Hepatocyte (in vitro differentiated cells): ENCODE measurements at places on chromosomes 1 and 21.

GRCh38 chr1:245067257-245067656, 87.5 kb upstream of the KIF26B start:
- no peak for DNase-seq

DNA sequence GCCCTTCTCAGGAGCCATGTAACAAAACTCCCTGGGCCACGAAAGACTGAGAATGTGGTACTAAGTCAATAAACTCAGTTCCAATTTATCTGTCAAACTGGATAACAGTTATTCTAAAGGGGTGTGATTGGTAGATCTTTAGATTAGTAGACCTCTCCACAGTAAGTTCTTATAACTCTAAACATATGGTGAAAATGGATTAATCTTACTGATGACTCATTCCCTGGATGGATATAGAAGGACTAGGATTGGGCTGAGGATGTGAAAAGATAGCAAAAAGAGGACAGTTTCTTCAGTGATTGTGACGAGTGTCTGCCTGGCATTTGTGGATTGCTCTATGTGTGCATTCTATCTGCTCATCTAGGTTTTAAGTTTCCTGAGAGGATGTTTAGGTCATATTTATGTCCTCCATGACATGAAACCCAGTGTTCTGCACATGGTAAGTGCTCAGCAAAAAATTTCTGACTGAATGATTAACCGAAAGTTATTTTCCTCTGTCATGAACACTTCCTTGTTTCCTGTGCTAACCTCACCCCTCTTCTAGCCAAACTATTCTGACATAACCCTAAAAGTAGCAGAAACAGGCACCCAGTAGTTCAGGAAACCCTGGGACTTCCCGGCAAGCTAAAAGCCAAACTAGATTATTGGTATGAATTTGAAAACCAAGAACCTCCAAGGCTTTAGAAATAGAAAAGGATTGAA, 397.5 kb upstream of the PLXNA2 start:
- DNase-seq: no peak

- DNase-seq: no peak
These were observed 79.7 kb upstream of the BCL10 start for GRCh38 chr1:85356130-85356529.

- DNase-seq: no peak
These were observed 53.4 kb upstream of the CITED4 start for GRCh38 chr1:40915581-40915980.

DNA sequence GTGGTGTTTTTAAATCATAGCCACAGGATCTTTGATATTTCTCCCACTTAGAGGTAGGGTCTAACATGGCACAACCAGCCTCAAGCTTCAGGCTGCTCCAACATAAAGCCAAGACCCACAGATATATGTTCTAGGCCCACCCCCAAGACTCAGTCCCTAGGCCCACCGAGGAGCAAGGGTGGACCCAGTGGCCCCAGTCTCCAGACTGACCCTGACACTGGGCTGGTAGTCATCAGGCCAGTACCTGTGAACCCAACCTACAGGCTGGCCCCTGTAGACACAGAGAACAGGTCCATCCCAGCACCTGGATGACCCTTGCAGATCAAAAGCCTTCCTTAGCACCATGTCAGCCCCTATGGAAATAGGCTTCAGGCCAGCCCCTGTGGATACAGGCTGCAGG, 60.5 kb downstream of the NEGR1 start:
- DNase-seq: no peak

DNA sequence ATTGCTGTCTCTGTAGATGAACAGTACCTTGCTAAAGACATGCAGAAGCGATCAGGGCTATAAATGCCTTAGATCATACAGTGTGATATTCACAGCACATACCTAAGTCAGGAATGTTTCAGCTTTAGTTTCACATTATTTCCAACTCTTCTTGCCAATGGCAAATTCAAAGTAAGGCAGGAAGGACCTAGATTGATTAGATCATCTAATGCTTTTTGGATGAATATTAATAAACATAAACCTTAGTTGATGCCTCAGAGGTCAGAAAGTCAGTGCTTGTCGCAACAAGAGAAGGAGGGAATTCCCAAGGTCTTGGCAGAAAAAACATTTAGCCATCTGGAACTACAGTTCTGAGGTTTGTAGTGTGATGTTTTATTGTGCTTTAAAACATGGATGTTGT, 122.3 kb downstream of the TNFSF18 start:
- DNase-seq: no peak

GRCh38 chr1:203050826-203051225, 24.5 kb downstream of the PPFIA4 start:
- DNase-seq: no peak

GRCh38 chr1:24770881-24771280, 25.6 kb downstream of the CLIC4 start:
- DNase-seq: no peak

- no peak for DNase-seq
These were observed 76.2 kb downstream of the PBX1 start for GRCh38 chr1:164635059-164635802.

- DNase-seq: no peak
These were observed 108.0 kb upstream of the KIF26B start for GRCh38 chr1:245046769-245047168.

DNA sequence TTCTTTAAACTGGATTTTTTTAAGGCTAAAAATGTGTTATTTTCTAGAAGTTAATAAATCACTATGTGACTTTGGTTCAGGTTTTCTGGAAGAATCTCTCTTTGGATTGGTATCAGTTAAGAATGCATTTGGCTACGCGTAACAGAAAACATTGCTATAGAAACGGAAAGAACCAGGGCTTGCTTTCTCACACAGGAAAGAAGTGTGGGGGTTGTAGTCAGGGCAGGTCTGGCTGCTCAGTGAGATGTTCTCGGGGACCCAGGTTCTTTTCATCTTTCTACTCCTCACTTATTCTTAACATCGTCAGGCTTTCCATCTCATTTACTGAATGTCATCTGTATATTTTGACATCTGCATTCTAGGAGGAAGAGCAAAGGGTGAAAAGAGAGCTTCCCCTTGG, 191.4 kb downstream of the ZBTB18 start:
- DNase-seq: no peak

- peak; percentile 49 for DNase-seq
These were observed 61.1 kb downstream of the XCL1 start for GRCh38 chr1:168637350-168637991.

GRCh38 chr1:17890815-17891191, 135.7 kb downstream of the ACTL8 start:
- no peak for DNase-seq

GRCh38 chr1:22712502-22713271, 2.0 kb downstream of the EPHB2 start:
- peak; percentile 23 for DNase-seq

DNA sequence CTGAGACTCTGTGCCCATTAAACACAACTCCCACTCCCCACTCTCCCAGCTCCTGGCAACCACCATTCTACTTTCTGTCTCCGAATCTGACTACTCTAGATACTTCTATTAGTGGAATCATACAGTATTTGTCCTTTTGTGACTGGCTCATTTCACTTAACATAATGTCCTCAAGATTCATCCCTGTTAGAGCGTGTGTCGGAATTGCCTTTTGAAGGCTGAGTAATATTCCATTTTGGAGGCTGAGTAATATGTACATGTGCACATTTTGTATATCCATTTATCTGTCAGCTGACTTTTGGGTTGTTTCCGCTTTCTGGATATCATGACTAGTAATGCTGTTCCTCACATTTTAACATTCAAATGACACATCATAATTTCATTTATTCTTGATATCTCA, 30.3 kb downstream of the GALNT2 start:
- no peak for DNase-seq

- no peak for DNase-seq
These were observed 153.5 kb upstream of the CSF3R start for GRCh38 chr1:36636206-36636605.

DNA sequence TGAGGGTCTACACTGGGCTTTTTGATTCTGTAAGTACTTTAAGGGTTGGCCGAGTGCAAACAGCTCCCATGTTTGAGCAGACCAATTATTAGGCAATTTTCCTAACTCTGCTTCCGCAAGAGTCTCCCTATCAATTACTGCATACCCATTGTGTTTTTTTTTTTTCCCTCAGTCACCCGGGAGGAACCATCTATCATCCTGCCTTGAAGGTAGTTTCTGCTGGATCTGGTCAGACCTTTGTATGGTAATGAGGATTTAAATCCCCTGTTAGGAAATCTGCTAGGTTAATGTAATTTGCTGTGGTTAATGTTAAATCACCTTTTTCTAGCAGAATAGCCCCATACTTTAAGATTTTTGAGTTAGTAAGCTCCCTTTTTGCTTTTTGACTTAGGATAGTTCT, 40.8 kb upstream of the WARS2 start:
- DNase-seq: no peak

GRCh38 chr1:175757381-175758015, 14.1 kb upstream of the TNR start:
- peak; percentile 62 for DNase-seq

GRCh38 chr21:17492415-17493168, 20.3 kb upstream of the CXADR start:
- peak; percentile 19 for DNase-seq

DNA sequence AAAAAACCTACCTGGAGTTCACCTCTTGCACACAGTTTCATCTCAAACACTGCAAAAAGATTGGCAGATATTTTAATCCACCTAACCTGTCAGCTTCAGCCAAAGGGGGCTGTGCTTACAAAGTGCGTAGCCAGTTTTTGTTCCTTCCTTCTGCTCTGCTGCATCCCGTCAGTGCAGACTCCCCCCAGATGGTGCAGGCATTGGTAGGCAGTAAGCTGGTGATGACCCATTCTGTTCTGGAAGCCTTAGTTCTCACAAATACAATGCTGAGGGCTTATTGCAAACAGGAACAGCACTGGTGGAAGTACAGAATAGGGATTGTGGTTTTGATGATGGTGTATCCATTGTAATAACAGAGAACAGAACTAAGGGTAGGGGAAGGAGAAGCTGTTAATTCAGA, 239.5 kb downstream of the RYR2 start:
- DNase-seq: no peak

- DNase-seq: no peak
These were observed 1.7 kb downstream of the CSF1 start for GRCh38 chr1:109912214-109912861.

DNA sequence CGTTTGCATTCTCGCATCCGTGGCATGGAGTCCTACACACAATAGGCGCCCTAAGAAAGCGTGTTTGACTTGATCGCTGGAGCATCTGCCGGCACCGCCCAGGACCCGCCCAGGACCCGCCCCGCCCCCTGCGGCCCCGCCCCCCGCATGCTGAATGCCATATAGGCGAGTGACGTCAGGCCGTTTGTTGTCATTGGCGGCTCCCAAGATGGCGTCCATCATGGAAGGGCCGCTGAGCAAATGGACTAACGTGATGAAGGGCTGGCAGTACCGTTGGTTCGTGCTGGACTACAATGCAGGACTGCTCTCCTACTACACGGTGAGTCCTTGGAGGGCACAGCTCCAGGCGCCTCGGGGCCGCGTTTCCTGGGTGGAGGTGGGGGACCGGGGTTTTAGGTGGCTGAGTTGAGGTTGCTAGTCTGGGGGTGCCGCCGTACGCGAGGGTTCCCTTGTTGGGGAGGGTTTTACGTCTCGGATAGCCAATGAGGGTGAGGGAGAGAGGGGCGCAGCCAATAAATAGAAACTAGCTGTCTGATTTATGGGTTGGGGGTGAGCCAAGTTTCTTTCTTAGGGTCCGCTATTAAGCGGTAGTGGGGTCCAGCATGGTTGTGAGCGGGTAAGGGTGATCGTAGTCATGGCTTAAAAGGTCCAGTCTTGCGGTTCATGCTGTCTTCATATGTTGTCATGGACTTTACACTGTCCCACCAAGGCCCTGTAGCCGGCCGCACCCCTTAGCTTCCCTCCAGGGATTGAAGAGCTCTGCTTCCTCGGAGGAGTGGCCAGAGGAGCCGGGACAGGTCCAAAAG, at the start of gene OSBPL9:
TSS of gene OSBPL9 (plus strand) at position 190 of the 806 bp plus-strand sequence. CDS start at position 209, 19 bp downstream.
- DNase-seq: peak; percentile 96

- no peak for DNase-seq
These were observed 273 bp downstream of the BMP8B start for GRCh38 chr1:39788426-39788757.

DNA sequence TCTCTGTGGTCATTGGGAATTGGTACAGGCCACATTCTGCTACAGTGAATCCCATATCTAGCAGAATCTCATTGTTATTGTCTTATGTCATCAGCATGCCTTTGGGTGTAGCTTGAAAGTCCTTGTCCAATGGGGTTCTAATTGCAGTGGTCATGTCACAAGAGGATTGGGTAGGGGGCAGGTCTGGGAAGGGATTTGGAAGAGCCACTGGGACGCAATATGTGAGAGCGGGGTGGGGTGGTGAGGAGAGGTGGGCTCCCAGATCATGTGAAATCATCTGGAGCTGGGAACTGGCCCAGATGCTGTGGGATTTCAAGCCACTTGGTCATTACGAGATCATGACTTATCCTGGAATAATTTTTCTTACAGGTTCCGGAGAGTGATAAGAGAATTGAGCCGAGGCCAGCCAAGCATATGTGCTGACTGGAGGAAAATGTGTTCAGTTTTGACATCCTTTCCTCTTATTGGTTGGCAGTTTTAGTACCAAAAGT, 16.3 kb downstream of the CNIH3 start:
- DNase-seq: no peak

- no peak for DNase-seq
These were observed 40.8 kb downstream of the JAK1 start for GRCh38 chr1:64925594-64925993.

- no peak for DNase-seq
These were observed 28.5 kb downstream of the SLC16A1 start for GRCh38 chr1:112927462-112927990.

DNA sequence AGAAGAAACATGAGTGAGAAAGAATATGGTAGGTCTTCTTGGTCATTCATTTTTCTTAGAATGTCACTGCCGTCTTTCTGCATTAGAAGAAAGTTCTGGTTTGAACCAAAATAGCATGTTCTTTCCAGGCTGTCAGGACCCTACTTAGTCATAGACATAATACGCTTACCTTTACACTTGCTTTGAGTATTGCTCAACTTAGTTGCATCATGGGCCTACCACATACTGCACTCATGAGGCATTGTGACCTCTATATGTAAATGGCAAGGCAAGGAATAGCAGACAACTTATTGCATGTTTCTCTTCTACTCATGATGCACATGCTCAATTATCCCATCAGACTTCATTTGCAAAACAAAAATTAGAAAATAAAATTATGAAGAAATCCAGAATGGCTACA, 415.0 kb downstream of the HLX start:
- peak; percentile 16 for DNase-seq

GRCh38 chr1:154386643-154387352, 18.3 kb upstream of the IL6R start:
- peak; percentile 59 for DNase-seq

DNA sequence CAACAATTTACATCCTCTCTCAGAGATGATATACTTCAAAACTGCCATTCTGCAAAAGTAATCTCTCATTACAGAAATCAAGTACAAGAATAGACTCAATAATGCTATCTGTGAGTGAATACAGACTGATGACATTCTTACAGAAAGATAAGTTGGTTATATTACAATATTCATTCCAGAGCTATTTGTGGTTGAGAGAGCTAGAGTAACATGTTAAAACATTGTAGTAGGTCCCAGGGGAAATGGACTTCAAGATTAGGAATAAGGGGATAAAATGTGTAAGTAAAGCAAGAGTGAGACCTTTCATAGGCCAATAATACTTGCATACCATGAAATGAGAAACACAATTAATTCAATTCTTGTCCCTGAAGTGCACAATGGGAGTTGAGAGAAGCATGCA, 1.5 kb downstream of the F13B start:
- no peak for DNase-seq
